ENCODE measurements at places on chromosomes 6 and 20.
A peak's percentile ranks its signal among the peaks of the same experiment; 100 is the strongest.

DNA sequence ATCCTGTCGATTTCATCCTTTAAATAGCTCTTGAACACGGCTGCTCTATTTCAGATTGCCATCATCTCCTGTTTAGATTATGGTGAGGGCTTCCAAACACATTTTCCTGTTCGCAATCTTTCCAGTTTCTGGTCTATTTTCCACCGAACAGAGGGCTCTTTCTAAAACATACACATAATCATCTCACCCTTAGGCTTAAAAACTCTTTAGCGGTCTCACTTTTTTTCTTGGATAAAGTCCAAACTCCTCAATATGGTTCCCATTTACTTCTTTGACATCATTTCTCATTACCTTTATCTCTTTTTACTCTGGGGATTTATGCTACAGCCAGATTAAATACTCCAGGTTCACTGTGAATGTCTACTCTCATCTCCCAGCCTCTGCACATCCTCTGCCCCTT is 103.4 kb upstream of the STMND1 start:
- DNase-seq = no peak

DNA sequence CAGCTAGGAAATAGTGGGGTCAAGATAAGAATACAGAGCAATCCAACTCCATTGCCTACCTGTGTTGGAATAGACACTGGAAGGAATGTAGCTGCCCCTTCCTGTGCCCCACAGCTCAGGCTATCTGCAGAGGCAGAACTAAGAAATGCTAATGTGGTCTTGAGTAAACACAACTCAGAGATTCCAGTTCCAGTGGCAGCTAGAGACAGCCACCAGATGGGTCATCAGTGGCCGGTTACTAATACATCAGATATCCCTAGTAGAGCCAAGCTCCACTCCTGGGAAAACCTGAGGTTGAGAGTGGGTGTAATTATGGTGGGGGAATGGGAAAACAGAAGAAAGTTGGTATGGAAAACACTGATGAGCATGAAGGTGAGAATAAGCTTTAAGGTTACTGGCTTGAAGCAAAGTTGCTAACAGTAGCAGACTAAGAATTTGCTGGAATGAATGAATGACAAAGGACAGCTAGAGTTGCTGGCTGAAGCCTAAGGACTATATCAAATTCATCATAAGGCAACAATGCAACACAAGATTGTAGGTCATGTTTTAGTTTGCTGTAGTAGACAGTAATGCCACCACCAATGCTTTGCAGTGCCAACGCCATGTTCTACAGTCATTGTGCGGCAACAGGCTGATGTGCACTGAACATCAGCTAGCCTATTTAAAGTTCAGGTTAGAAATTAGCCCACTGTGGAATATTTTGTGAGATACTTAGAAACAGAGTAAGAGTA is 28.3 kb upstream of the FAM83C start:
- DNase-seq = no peak

DNA sequence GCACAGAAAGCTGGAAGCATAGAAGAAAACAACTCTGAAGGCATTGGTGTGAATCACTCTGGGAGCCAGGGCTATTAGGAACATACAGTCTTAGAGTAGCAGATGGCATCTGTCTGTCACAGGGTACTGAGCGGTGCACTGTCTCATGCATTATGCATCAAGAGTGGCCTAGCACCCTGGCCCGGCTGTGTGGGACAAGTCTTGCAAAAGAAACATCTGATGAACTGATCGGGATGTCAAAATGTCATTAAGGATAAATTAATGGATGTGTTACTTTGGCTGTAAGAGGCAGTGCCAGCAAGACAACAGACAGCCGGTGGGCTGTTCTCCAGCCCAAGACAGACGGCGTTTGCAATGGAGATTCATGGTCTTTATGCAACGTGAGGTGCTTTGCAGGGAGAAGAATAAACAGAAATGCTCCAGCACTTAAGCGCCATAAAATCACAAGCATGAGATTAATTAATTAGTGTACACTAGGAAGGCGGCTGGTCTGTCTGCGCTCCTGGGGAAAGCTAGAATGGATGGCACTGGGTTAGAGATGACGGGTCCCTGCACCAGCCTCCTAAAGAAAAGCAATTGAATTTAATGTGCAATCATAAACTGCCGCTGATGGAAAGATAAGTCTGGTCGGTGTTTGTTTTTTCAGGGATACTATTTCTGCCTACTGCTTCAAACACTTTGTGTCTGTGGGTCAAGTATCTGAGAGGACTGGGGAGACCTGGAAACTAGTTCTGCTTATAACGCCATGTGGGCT is 600.6 kb upstream of the CHD6 start:
- no peak for DNase-seq

DNA sequence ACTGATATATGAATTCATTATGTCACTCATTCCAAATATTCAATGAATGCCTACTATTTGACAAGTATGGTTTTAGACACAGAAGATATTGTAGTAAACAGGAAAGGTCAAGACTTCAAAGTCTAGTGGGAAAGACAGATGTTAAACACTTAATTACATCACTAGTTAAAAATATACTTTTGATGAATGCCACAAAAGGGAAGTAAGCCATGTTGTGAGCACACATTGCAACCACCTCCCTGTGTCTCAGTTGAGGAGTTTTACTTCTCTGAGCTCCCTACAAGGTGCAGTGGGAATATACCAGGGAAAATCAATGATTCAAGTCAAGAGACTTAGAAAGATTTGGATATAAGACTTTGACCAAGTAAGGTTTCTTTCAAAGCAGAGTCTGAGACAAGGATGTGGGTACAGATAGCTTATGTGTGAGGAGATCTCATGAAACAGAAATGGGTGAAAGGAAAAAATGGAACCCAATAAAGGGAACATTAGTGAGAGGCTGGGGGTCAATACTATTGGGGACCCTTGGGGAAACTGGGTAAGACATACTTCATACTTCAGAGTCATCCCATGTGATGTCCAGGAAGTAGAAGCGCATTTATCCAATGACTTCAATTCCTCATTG is 503.7 kb downstream of the KIF16B start:
- no peak for DNase-seq

GRCh38 chr6:166109608-166110007 is 58.0 kb downstream of the TBXT start:
- DNase-seq = no peak

DNA sequence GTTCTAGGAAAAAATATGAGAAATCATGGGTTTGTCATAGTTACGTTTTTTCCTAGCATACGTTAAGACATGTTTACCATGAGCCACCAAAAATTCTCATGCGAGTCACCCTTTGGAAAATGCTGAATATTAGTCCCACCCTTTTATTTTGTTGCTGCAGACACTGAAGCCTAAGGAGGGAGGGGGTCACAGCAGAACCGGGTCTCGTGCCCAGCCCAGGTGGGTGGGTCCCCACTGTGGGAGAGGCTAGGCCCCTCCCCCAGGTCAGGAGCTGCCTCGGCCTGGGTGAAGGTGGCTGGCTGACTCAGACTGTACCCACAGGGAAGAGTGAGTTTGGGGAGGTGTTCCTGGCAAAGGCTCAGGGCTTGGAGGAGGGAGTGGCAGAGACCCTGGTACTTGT is 26.2 kb upstream of the SRF start:
- no peak for DNase-seq

- DNase-seq = no peak
These were observed 207.6 kb downstream of the TBC1D7 start for GRCh38 chr6:13120483-13121482.

- DNase-seq = no peak
These were observed 163.1 kb downstream of the LY86 start for GRCh38 chr6:6751619-6752023.

DNA sequence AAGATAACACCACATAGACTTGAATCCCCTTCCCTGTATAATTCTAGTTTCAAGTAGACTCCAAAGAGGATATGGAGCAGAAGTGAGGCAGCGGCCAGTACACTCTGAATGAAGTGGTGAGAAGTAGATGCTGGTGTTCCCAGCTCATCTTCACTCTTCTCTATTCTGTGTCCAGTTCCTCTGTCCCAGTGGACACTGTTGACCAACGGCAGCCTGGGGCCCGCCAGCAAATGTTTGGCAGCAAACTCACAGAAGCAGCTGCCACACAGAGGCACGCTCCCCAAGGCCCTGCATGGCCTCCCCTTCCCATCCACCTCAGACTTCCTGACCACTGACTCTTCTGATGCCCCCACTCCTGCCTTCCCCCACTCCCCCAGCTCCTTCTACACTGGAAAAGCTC is 358.9 kb upstream of the ID4 start:
- DNase-seq = no peak

DNA sequence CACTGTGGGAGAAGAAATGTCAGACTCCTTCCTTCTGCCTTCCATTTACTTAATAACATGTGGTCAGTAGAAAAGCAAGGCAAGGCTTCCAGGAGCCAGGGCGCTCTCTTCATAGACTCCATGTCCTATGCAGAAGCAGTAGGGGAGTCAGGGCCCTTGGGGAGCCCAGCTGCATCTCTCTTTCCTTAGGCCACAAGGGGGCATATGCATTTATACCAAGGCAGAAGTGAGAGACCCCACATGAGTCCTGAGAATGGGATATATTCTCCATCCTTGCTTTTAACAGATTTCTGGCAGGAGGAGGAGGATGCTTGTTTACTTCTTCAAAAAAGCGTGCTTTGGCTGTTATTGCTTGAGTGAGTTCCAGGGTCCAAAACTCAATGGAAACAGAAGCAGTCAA is 198.5 kb downstream of the HIVEP2 start:
- peak; percentile 15 for DNase-seq

DNA sequence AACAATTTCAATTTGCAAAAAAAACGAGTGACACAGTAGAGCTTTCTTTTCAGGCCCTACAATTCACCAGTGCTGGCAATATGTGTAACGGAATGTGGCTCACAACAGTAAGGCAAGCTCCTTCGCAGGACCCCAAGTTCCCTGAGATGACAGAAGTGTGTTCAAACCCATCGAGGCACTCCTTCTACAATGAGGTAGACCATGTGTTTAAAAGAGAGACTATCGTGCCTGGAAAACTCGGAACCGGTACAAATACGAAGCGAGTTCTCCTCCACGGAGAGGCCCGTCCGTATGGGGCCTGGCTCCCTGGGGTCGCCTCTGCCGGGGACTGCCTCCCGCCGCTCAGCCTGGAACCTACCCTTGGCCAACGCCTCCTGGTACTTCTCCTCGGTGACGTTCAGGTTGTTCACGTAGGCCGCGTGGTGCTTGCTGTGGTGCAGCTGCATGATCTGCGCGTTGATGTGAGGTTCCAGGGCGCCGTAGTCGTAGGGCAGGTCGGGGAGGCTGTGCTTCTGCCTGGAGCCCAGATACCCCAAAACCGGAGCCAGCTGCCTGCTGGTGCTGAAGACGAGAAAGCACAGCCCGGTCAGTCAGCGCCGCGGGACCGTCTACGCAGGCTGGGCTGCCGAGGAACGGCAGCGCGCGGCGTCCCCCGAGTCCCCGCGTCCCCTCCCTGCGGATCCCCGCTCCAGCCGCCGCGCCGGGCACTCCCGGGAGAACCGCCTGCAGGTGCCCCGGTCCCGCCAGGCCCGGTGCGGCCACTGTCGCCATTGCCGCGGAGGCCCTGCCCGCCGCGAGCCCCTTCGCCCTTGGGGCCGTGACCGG is 526 bp downstream of the SOD2 start:
- DNase-seq = peak; percentile 50

GRCh38 chr6:56387621-56388414 is 140.4 kb upstream of the COL21A1 start:
- no peak for DNase-seq

DNA sequence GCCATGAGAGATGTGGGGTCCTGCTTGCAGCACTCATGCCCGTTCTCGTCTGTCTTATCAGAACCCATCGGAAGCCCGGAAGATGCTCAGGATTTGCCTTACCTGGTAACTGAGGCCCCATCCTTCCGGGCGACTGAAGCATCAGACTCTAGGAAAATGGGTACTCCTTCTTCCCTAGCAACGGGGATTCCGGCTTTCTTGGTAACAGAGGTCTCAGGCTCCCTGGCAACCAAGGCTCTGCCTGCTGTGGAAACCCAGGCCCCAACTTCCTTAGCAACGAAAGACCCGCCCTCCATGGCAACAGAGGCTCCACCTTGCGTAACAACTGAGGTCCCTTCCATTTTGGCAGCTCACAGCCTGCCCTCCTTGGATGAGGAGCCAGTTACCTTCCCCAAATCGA is 8.3 kb downstream of the PI16 start:
- DNase-seq = peak; percentile 67

- peak; percentile 22 for DNase-seq
These were observed 205.7 kb downstream of the DOK5 start for GRCh38 chr20:54680872-54681619.

- DNase-seq = no peak
These were observed 652.1 kb upstream of the SLC35B3 start for GRCh38 chr6:9087470-9087869.

DNA sequence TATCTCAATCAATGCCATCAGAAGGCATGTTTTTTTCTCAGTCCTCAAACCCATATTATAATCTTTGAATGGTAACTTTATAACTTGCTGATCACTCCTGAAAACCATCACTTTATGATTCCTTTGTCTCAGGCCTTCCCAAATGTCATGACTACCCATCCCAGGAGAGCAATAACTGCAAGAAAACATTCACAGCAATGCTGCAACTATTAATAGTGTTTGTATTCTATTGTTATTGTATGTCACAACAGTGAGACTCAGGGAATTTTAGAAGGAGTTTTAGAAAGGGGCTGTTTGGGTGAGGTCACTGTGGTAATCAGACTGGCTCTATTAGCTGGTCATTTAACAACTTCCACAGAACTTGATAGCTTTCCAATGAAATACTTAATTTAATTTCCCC is 301.4 kb upstream of the TBX18 start:
- no peak for DNase-seq

DNA sequence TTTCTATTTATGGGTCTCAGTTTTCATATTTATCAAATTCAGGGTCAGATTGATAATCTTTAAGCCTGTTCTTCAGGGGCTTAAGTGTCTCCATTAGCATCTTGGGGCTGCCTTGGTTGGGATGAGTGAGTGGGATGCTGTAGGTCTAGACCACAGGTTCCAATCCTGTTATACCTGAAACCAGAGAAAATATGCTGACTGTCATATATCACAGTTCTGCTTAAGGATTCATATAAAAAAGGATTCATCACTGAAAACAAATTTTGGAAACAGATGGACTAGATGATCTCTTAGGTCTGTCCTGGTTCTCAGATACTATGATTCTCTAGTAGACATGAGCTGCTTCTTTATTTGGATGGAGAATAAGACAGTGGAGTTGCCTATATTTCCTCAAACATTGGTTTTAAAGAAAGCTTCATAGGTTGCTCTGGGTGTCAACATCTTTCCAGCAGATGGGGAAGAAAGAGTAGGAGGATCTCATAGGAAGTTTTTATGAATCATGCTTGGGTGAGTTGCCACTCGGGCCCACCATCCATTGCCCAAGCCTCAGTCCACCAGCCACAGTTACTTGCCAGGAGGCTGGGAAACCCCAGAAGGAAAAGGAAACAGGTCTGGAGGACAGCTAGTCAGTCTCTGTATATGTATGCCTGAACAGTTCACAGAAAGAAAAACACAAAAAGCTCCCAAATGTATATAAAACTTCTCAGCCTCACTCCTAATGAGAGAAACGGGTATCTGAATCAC is 42.9 kb upstream of the MAP7 start:
- no peak for DNase-seq

All from BE2C (cell line).